ENCODE measurements at places on chromosomes 16 and 17.
A peak's percentile ranks its signal among the peaks of the same experiment; 100 is the strongest.

DNA sequence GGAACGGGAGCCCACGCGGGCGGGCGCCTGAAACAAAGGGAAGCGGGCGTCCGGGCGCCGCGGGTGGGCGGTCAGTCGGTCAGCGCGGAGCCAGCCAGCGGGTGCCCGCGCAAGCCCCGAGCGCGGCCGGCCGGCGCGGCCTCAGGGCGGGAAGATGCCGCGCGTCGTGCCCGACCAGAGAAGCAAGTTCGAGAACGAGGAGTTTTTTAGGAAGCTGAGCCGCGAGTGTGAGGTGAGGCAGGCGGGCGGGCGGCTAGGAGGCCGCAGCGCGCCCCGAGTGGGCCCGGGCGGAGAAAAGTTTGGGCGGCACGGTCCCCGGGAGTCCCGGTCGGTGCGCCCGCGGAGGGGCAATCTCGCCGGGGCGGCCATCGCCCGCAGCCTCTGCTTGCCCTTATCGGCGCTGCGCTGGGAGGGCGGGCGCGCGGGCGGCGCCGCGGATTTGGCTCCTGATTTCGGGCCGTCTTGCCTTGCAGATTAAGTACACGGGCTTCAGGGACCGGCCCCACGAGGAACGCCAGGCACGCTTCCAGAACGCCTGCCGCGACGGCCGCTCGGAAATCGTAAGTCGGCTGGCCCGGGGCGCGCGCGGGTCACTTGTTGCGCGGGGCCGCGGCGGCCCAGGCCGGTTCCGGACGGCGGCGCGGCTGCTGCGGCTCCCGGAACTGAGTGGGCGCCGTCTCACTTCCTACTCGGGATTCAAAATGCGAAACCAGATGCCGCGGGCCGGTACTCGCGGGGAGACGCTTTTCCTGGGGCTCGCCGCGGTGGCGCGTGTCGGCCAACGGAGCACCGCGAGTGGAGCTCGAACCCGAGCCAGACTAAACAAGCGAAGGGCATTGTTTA, 526 bp downstream of the CBFB start:
- peak; percentile 58 for DNase-seq

- DNase-seq = no peak
These were observed 114.4 kb downstream of the GRIN2A start for GRCh38 chr16:10067835-10068234.

- no peak for DNase-seq
These were observed 45.9 kb upstream of the KCNJ16 start for GRCh38 chr17:70028978-70029767.

GRCh38 chr16:56370875-56371659, 54.3 kb downstream of the AMFR start:
- DNase-seq = no peak

GRCh38 chr16:26988186-26988585, 78.5 kb upstream of the C16orf82 start:
- DNase-seq = no peak

- peak; percentile 83 for DNase-seq
These were observed 3.1 kb upstream of the SETD6 start for GRCh38 chr16:58511933-58512815.

- DNase-seq = peak; percentile 37
These were observed 652 bp downstream of the VPS35L start for GRCh38 chr16:19555938-19556771.

GRCh38 chr17:32104158-32104557, 38.1 kb upstream of the RHOT1 start:
- DNase-seq = no peak

DNA sequence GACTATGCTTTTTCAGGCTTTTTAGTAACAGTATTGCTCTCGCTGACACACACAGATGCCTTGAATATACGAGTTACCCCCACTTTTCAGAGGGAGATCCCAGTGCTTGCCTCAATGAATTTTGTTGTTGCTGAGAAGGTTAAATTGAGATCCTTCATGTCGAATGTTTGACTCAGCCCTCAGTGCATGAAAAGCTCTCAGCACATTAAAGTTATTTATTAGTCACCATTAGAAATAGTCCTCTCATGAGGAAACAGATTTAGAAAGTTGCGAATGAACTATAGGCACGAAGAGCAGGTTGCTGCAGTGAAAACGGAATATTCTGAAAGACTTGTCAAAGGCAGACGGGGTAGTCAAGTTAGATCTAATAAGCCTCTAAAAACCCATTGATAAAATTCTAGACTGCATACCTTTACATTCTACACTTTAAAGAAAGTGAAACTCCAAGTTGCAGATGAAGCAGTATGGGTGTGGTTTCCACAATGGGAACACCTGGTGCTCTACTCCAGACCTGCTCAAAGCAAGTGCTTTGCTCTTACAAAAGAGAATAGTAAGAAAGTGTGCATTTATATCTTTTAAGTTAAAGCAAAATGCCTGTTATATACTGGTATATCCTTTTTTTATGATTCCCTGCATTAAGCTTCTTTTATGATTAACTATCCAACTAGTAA, 238.1 kb downstream of the MAF start:
- peak; percentile 12 for DNase-seq

DNA sequence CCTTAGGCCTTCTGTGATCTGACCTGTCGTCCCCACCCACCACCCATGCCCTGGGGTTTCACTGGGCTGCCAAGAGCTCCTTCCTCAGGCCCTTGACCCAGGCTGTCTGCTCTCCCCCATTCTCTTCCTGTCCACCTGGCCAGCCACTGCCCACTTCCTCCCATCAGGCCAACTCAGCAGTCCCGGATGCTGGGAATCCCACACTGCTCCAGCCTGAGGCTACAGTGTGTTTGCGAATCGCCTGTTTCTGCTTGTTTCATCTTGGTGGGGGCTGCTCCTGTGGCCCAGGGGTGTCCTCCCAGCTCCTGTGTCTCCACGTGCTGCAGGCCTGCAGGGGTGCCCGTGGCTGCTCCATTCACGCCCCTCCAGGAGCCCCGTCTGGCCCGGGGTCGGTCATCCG, 839 bp upstream of the METRN start:
- no peak for DNase-seq

GRCh38 chr17:82752371-82753200, 721 bp downstream of the TBCD start:
- no peak for DNase-seq

DNA sequence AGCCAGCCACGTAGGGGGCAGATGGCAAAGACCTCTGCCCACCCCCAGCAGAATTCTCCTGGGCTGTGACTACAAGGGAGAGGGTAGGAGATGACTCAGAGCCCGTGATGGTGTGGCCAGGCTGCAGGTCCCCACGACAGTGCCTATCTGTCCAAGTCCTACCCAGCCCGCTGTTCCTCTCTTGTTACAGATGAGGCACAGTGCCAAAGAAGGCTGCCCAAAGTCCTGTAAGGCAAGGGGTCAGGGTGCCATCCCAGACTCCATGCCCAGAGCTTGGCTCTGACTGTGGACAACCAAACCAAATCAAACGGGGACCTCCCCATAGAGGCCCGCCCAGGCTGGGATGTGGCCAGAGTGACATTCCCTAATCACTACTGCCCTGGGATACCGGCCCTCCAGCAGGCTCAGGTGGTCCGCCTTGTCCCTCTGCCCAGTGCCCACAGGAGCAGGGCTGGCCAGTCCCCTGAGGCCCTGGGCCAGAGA, 12.6 kb upstream of the BCAR1 start:
- no peak for DNase-seq

DNA sequence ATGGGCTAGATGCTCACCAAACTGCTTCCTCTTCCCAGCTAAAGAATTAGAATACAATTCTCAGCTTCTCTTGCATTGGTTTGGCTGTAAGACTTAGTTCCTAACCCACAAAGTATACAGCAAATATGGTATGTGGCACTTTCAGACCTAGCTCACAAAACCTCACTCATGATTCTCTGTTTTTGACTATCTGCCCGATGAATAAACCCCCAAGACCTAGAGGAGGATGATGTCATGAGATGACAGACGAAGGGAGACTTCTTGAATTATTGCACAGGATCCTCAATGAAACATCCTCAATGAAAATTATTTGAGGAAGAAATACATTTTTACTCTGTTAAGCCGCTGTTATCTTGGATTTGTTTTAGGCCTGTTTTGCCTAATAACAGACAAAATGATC, 14.3 kb downstream of the CNOT1 start:
- DNase-seq = no peak

GRCh38 chr16:75207831-75208230, 870 bp upstream of the CTRB2 start:
- no peak for DNase-seq

DNA sequence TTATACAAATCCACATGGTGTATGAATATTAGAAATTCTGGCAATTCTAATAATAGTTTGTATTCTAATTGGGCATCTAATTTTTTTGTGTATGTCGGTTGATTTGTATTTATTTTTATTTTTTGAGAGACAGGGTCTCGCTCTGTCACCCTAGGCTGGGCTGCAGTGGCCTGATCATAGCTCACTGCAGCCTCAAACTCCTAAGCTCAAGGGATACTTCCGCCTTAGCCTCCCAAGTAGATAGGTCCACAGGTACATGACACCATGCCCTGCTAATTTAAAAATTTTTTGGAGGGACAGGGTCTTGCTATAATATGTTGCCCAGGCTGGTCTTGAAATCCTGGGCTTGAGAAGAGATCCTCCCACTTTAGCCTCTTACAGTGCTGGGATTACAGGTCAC, 104.6 kb downstream of the TRIM37 start:
- no peak for DNase-seq

DNA sequence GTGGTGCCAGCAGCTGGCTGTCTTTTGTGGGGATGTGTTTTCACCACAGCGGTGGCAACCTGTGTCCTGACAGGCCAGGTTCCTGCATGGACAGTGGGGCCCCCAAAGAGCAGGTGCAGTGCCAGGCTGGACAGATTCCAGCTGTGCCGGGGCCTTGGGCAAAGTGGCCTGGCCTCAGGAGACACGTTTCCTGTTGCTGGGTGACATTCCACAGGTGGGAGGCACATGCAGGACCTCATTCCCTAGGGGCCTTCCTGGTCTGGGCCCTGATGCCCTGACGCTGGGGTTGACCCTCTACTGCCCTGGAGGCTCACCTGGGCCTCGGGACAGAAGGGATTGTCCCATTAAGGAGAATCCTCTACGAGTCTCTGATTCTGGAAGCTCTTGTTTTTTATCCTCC, 182.4 kb downstream of the RAB11FIP4 start:
- no peak for DNase-seq

DNA sequence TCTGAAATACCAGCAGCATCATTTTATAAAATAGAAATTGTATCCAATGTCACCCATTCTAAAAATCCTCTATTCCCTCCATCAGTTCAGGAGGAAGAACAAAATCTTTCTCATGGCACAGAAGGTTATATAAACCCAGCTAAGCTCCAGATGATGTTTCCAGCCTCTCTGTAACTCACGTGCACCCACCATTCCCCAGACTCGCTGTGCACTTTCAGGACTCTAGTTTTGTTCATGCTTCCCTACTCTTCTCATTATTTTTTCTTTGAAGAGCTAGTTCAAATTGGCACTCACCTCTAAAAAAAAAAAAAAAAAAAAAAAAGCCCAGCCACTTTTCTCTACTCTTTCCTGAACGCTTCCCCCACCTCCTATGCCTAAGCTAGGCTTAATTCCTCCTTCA, 36.0 kb upstream of the SHISA6 start:
- DNase-seq = no peak

DNA sequence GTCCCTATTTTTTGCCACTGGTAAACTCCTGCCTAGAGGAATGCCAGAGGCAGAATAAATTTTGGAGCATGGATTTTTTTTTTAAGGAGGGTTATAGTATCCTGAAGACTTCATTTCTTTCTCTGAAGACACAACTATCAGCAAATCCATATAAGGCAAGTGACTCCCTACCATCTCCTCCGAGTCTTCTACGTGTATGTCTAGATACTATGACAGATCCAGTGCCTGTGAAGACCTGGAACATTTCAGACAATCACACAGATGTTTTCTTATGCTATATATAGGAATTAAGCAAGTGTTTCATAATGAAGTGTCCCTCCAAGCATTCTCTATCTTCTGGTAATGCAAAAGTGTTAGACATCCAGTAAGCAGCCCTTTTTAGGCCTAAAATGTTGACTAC, 255.5 kb upstream of the TBX2 start:
- DNase-seq = no peak

DNA sequence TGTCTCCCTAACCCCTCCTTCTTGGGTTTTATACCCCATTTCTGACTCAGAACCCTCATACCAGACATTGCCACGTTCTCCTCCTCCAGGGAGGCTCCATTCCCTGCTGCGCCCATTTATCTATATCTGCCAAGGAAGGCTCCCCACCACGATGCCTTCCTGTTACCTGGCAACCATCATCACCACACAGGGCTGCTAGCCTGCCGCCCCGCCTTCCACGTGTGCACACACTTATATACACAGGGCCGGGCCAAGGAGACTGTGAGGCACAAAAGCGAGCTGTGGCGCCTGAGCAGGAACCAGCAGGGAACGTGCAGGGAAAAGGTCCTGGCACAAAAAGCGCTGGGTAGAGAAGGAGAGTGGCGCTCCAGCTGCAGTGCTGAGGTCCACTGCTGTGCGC, 261.8 kb downstream of the CBLN1 start:
- no peak for DNase-seq

- DNase-seq = no peak
These were observed 19.4 kb downstream of the CD300A start for GRCh38 chr17:74485841-74486240.

DNA sequence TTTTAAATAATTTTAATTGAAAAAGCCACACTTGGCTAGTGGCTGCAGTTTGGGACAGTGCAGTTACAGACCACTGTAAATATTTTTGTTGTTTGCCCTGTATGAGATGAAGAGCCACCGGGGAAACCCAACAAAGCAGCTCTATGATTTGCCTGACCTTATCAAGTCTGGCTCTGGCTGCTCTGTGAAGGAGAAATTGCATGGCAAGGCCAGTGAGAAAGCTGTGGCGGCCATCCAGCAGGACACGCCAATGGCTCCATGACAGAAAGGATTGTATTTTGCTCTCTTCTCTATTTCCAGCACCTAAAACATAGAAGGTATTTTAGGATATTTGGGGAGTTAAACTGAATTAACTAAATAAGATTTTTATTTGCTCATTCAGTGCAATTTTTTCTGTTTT, 330.0 kb upstream of the DYNLRB2 start:
- no peak for DNase-seq

DNA sequence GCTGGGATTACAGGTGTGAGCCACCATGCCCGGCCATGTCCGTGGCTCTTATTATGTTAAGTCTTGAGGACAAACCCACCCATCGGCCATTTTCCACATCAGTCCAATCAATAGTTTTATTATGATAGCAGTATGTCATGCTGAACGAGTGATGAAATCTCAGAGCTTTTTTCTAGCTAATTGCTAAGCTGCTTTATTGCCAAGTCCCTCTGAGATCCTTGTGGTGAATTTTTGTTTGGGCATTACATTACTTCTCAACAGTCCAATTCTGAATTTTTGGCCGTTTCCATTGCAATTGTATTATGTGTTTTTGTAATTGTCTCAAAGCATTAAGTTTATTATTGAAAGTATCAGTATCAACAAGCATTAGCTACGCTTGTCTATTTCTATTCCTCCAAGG, 10.9 kb downstream of the RNF112 start:
- DNase-seq = no peak

All from CD4-positive, alpha-beta T cell treated with Interleukin-10 for 1 hour (primary cell).